ENCODE measurements at places on chromosomes 3 and 15.
A peak's percentile ranks its signal among the peaks of the same experiment; 100 is the strongest.

DNA sequence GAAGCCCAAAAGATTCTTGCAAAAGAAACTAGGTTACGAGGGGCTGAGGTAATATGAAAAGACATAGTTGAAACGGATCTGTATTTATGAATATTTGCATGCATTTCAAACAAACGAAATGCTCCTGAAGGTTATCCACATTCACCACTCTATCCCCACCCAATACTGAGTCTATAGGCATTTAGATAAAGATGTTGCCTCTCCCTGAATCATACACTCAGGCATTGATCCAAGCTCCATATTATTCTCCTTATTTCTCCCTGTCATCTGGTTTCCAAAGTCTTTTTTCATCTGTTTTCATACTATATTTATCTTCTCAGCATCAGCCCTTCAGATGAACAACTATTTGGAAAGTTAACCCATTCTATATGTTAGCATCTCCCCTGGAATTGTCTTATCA, 492.5 kb upstream of the TGFBR2 start:
- DNase-seq = no peak

GRCh38 chr3:162165346-162165745, 668.7 kb downstream of the OTOL1 start:
- DNase-seq = no peak

DNA sequence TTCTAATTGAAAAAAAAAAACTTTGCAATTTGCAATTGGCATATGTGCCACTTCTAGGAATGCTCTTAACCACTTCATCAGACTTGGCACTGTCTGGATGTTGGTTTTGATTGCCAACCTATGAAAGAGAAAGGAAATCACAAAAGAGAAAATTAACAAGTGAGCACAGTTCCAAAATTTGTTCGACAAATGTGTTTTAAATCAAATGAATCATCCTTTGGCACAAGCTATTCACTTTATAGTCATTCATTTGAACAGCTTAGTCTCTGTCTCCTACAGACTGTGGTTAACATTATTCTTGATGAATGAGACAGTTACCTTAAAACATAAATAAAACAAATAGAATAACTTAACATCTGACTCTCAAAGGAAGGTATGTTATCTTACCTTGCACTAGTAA, 265.0 kb downstream of the EPHA3 start:
- no peak for DNase-seq

- no peak for DNase-seq
Measured at GRCh38 chr3:90043287-90043686, 935.9 kb downstream of the EPHA3 start.

DNA sequence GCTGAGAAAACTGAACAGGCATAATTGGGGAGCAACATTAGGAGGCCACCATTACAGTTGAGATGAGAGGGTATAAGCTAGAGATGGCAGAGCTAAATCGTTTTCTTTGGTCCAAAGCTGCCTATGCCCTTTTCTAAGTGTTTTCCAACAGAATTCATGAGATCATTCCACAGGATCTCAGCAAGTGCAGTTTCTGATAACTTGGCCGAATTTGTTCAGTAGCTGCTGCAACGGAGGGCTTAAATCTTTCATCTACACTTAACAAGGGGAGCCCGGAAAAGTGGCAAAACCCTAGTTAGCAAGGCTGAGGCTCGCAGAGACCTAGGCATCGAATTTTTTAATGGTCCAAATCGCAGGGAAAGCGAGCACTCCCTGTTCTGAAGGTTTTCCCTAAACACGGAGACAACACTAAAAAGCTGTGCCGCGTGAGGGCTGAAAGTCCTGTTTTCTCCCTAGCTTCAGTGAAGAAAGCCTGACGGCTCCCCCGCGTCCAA, 531 bp upstream of the BLOC1S6 start:
- peak; percentile 9 for DNase-seq

DNA sequence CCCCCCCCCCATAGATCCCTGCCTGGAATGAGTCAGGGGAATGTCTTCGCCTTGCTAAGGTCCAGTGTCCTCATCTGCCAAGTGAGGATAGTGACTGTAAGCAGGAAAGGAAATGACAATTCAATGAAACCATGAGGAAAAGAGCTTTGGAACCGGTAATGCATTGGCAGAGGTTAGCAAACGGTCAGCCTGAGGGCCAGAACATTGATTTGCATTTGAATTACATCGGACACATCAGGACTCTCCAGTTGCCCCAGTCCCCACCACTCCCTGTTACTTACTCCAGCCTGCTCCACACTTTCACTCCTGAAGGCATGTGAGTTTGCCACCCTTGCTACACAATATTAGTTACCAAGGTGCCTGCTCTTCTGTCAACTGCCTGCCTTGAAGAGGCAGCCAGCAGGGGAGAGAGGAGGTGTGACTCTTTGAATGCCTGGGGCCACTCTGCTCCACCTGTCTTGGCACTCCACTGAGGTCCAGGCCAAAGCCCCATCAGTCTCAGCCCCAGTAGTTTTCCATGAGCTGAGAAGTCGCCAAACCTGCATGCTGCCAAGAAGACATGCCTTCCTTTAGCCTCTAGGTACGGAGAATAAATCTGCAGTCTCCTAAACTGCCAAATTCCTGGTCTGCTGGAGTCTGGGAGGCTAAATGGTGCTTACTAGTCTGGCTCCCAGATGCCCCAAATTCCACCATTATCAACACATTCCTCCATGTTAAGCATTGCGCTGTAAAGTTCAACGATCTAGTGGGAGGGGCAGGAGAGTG, 191.7 kb upstream of the TLE3 start:
- peak; percentile 54 for DNase-seq

DNA sequence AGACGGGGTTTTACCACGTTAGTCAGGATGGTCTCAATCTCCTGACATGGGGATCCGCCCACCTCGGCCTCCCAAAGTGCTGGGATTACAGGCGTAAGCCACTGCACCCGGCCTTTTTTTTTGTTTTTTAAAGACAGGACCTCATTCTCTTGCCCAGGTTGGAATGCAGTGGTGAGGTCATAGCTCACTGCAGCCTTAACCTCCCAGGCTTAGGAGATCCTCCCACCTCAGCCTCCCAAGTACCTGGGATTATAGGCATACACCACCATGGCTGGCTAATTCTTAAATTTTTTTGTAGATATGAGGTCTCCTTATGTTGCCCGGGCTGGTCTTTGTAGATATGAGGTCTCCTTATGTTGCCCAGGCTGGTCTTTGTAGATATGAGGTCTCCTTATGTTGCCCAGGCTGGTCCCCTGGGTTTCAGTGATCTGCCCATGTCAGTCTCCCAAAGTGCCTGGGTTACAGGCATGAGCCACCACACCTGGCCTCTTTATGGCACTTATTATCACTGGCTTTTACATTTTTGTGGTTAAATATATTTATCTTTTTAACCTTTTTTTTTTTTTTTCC, 82.3 kb upstream of the RNU6-1 start:
- no peak for DNase-seq

DNA sequence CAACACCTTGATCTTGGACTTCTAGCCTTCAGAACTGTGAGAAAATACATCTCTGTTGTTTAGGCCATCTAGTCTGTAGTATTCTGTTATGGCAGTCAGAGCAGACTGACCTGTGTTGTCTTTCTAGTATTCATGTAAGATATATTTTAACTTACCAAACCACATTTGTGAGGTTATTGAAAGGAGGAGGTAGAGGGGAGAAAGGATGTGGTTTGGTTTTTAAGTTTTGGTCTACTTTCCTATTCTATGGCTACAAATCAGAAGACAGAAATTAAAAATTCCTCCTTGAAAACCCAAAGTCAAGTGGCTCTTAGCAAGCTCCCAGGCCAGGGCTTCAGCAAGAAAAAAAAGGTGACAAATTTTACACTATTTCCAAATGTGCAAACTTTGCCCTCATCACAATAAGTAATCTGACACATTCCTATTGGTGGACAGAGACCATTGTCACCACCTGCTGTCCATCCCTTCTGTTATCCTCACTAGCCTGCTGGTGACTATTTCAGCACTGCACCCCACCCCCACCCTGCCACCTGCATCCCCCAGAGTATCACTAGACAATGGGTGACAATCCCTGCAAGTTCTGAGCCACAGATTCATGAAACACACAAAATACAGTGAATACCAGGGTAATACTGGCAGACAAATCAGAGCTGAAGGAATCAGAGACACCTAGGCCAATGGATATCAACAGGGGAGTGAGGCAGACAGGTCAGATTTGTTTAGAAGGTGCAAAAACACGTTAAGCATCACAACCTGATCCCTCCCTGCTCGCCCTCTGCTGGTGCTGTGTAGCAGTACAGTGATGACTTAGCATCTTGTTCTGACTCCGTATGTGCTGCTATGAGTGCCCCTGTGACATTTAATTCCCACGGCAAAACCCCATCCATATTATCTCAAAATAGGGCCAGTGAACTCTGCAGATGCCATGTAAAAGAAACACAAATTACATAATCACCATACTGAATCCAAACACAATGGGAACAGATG, 79.0 kb upstream of the DCLK3 start:
- peak; percentile 27 for DNase-seq

- no peak for DNase-seq
Measured at GRCh38 chr3:1808590-1808989, 290.1 kb upstream of the CNTN4 start.

DNA sequence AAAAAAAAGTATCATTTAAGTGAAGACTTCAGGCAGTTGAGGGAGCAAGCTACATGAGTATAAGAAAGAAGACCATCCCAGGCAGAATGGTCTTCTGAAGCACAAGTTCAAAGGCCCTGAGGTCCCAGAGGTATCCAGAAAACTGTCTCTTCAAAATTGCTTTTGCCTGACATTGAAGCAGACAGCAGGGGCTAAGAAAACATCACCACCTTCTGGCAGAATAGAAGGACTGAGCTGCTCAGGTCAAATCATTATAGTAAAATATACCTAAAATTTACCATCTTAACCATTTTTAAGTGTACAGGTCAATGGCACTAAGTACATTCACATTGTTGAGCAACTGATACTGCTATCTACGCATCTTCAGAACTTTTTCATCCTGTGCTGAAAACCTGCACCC, 16.4 kb downstream of the GPR160 start:
- peak; percentile 51 for DNase-seq

- no peak for DNase-seq
Measured at GRCh38 chr15:69842851-69843250, 254.9 kb downstream of the TLE3 start.

- DNase-seq = no peak
Measured at GRCh38 chr15:57091636-57092035, 173.2 kb downstream of the TCF12 start.

DNA sequence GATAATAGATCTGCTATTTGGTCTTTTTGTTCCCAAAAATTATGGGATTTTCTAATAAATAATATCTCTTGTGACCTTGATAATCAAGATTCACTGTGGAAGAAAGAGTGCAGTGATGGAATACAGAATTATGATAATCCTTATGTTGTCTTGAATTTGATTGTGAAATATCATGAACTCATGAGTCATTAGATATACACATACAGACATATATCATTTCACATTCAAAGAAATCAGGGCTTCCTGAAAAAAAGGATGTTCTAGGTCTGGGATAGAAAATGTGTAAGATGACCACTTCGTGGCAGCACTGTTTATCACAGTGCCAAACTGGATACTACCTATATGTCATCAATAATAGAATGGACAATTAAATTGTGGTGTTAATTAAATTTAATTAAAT, 97.7 kb downstream of the DPH6 start:
- DNase-seq = no peak

GRCh38 chr3:132987396-132987795, 50.8 kb upstream of the TMEM108 start:
- no peak for DNase-seq

DNA sequence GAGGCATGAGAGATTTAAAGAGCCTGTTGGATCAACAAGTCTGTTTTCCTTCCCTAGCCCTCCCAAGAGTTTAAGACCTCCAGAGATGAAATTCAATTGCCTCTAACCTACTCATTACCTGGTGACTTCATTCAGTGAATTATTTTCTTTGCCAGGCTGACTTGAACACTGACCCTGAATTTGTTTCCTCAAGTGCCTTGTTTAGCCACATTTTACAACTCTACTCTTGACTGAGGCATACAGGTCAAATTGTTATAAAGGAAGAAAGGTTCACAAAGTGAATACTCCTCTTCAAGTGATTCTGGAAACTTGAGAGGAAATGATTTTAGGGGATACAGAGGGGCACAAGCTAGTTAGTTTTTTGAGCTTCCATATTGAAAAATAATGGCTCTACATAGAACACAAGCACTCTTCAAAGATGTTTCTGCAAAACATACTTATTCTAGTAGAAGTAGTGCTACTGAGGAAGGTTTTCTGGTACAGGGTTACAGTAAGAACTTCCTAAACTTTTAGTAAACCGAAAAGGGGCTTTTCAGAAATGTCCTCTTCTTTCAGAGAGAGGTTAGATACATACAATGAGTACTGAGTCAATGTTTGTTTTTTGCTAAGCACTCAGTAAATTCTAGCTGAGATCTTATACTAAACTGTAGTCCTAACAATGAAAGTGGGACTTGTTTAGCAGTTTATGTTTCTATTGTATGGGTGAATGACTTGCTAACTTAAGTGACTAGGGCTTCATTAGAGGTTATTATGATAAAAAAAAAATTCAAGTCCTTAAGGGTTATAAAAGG, 137.4 kb upstream of the SATB1 start:
- no peak for DNase-seq

DNA sequence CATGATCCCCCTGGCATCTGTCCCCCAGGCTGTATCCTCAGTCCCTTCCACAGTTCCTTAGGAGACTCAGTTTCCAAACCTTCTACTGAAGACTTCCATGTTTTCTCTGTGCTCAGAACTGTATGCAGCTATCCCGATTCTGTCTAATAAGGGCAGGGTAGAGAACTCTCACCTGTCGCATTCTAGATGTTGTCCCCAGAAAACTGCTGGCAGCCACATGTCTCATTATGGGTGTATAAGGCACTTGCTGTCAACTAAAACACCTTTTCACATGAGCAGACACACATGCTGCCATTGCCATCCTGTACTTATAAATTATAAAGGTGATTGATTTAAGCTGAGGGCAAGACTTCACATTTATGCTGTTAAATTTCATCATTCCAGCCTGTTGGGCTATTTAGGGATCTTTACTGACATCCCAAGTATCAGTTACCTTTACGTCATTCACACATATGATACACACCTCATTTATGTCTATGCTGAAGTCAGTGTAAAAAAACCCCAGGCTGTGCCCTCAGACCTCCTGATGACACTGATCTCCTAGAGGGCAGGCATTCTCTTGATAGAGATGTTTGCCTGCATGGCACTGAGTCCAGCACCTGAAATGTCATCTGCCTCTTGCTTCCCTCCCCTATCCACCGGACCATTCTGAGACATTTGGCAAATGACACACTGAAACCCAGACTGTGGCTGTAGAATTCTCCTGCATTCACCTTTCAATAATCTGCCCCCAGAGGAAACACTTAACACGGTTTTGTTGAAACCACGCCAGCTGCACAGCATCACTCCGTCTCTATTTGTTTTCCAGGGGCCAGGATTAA, 35.8 kb downstream of the BTD start:
- no peak for DNase-seq

DNA sequence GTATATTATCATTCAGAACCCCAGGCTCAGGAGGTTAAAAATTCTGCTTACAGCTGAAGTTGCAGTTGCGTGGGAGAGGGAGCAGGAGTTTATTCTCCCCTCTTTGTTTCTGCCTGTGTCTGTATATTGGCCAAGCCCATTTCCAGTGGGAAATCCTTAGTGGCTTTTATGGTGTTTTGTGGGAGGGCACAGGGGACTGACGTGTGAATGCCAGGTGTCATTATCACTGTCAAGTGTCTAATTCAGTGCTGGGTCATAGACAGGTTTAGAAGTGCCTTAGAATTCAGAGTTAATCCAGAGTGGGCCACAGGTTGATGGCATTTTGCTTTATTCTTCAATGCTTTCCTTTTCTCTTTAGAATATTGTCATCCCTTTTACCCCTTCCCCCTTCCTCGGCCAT, 33.4 kb downstream of the SLCO3A1 start:
- DNase-seq = no peak

GRCh38 chr15:72070817-72071447, 47.0 kb downstream of the MYO9A start:
- no peak for DNase-seq

All from kidney tubule cell (primary cell).